Heart right ventricle (tissue), 16 donors: ENCODE measurements at places on chromosomes 6 and 20. TPM values are rescaled to one million over a fixed set of nuclear protein-coding genes. Genes with fewer than 3 reads are reported as not detected.

Gene NUS1
- total RNA-seq = 18.9 TPM

Gene ISM1
- total RNA-seq = 1.5 TPM

DNA sequence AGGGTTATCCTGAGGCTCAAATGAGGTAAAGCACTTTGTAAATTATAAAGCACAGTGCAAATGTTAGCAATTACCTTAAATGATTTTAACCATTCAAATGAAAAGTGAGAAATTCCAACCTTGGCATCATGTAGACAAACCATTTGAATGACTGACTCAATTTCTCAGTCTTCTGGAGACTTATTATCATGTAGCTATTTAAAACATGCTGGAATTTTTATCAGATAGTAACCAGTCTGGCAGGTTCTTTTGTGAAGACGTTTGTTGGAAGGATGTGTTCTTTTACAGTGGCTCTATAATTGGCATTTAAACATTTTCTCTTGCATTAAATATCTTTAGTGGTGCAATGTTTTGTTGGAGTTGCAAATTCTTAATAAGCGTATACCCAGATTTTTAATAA lies 386.6 kb downstream of the NKAIN2 start:
- no peak for DNase-seq

- no peak for DNase-seq
Measured at GRCh38 chr6:70175770-70176169, 127.1 kb downstream of the COL9A1 start.

Gene COL9A1
- total RNA-seq = 5.2 TPM

Gene C20orf141
- total RNA-seq = not detected

Gene IMPG1
- not detected for total RNA-seq

DNA sequence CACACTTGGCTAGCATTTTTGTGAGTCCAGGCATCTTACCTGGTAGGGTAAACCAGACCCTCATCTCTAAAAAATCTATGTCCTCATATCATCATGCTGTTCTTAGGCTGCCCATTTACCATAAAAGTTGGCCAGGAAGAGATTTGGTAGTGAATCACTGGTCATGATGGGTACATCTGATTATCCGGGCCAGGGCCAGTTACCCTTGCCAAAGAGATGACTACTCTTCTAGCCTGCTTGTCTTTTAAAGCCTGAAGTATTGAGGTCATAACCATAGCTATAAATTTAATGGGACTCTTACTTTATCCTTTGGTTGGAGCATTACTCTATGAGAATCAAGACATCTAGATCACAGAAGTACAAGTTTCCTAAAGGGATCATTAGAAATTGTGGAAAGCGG lies 276.8 kb downstream of the TENT5A start:
- DNase-seq = no peak

DNA sequence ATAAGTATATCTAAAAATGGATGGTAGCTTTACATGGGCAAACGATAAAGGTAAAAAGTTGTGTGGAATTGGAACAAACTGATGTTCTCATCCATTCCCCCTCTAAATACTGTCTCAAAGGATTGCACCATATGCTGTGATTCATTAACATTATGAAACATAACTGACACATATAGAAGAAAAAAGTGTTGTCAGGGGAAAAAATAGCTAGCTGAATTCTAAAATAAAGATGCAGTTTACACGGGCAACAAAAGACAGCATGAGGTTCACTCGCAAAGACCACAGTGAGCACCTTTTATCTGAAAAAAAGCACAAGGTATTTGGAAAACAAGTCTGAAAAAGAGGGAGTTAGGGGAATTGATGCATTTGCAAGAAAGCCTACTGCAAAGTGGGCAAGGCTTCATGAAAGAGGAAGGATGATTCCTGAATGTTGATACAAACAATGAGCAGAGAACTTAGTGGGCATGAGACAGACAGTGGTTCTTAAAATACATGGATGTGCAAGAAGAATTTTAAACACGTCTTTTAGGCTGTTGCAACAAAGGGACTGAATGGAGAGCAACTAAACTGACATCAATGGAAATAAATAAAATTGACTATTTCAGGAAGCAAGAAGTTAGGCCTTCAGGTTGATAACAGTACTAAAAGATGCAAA lies 280.9 kb downstream of the KIF16B start:
- no peak for DNase-seq

GRCh38 chr6:122740091-122740490 lies 39.4 kb upstream of the FABP7 start:
- DNase-seq = no peak

DNA sequence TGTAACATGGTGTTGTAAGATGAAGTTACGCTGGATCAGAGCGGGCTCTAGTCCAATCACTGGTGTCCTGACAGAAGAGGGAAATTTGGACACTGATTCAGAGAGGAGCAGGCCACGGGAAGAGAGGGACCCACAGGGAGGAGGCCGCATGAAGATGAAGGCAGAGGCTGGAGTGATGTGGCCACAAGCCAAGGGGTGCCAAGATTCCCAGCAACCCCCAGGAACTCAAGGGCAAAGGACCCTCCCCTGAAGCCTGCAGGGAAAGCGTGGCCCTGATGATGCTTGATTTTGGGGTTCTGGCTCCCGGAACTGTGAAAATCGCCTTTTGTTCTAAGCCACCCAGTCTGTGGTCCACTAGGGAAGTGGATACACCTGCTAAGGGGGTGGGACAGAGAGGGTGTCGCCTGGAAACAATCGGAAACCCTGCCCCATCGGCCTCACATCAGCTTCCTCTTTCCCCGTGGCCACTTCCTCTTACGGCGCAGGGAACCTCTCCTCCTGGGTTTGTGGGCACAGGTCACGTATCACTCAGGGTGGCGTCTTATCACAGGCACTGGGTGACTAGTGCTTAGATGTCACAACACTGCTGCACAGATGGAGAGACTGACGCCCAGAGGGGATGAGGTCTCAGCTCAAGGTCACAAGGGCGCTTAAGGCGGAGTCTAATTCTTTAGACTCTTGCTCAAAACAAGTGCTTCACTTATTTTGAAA lies 58.0 kb downstream of the SULF2 start:
- peak; percentile 41 for DNase-seq

Gene TRAPPC3L
- total RNA-seq = 0.26 TPM

Gene ZBTB9
- total RNA-seq = 5.4 TPM

- peak; percentile 67 for DNase-seq
Measured at GRCh38 chr6:39882531-39882899, 51.7 kb downstream of the MOCS1 start.

DNA sequence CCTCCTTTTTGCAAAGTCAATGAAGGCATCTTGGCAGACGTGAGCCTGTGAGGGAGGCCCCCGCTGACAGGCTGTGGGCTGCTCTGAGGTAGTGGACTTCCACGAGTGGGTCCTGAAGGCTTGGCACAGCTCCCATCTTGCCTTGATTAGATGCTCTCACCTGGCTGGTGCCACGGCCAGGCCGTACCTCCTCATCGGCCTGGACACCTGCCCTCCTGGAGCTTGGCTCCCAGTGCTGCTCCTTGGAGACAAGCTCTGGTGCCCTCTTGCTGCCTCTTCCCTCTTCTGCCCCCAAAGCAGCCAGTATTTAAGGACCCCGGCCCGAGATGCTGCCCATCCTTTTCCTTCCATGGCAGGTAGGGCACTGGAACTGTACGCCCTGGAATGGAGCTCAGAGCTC lies 93.5 kb downstream of the ERMARD start:
- no peak for DNase-seq

DNA sequence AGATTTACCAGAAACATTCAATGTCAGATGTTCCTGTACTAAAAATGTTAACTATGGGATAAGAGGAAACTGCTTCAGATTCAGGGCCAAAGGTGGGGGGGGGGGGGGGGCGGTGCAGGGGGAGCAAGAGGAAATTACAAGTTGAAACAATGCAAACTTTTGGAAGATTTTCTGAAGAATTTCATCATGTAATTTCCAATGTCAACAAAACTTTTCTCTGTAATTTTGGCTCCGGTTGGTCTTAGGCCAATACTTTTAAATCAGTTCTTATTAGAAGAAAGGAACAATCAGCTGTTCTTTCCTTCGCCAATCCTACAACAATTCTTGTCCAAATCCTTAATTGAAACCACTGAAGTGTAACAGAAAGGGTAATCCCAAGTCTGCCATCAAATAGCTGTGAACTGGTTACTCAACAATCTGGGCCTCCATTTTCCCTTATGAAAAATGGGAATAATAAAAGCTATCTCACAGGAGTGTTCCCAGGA lies 13.1 kb downstream of the UQCC1 start:
- DNase-seq = no peak

GRCh38 chr20:15922556-15922955 lies 650.7 kb downstream of the KIF16B start:
- no peak for DNase-seq

GRCh38 chr20:64100946-64101688 lies 6.2 kb downstream of the NPBWR2 start:
- no peak for DNase-seq

GRCh38 chr6:16097382-16098171 lies 31.3 kb upstream of the MYLIP start:
- no peak for DNase-seq

GRCh38 chr6:170075659-170076223 lies 215.1 kb downstream of the DLL1 start:
- DNase-seq = no peak

DNA sequence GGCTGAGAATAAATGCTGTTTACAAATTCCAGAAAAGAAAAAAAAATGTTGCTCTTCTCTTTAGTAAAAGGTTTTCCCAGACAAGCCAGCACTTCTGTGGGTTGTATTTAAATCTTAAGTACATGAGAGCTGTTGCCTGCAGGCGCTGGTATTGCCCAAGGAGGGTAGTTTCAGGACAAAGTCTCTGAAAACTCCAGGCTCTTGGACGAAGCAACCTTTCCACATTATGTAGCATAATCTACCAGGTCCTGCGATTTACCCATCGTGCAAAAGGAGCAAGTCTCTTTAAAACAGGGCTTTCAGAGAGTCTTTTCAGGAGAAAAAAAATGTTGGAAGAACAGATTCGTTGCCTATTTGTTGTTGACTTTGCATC lies 65.6 kb downstream of the PLG start:
- no peak for DNase-seq

Gene HLA-DQA2
- 2.0 TPM for total RNA-seq

Gene SLC17A2
- total RNA-seq = not detected

DNA sequence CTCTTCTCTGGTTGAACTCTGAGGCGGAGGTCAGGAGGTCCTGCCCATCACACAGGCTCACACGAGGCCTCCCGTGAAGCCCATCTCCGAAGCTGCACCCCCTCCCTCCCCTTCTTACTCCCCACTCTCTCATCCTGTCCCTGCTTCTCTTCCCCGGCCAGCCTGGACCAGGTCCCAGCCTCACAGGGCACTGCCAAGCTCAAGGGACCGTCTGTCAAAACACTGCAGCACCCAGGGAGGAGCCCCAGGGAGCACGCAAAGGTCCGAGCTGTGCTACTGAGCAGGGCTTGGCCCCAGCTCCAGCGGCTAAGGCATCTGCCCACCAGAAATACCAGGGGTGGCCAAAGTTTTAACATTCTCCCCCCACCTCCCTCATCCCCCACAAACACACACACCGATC lies 70.0 kb downstream of the PSMG4 start:
- DNase-seq = peak; percentile 52

DNA sequence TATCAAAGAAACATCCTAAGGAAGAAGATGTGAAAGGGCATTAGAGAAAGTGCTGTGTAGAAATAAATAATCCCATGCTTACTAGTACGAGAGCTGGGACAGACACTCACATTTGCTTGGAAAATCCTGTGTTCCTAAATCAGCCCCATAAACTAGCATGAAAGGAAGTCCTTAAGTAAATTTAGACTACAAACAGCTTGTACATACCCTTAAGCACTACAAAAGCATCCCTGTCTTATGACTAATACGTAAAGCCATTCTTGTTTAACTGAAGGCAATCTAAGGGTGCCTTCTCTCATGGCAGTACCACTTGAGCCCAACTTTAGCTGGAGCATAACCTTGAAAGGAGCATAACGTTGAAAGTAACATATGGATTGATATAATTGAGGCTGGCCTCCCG lies 15.4 kb upstream of the FOXQ1 start:
- no peak for DNase-seq

DNA sequence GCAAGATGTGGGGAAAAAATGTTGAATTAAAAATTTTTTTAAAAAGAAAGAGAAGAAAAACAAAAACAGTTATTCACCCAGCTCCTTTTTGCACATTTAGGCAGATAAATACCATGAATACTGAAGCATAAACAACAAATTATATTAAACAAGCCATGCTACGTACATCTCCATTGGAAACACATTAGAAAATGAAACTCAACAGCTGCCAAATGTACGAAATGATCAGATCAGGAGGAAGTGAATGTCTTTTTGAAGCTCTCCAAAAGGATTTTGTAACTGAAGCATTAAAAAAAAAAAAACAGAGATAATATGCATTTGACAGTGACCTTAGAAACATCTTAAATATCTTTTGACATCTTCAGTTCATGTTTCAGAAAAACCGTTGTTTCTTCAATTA lies 56.7 kb downstream of the CD83 start:
- DNase-seq = no peak

GRCh38 chr6:26260725-26261490 lies 104.1 kb upstream of the BTN3A2 start:
- DNase-seq = no peak

GRCh38 chr6:108157981-108158525 lies 7.8 kb upstream of the NR2E1 start:
- DNase-seq = no peak

Gene RAD21L1
- total RNA-seq = not detected

Gene KCNK17
- not detected for total RNA-seq

Gene PTK6
- total RNA-seq = not detected

- no peak for DNase-seq
Measured at GRCh38 chr20:25078662-25079061, 3.3 kb downstream of the VSX1 start.

DNA sequence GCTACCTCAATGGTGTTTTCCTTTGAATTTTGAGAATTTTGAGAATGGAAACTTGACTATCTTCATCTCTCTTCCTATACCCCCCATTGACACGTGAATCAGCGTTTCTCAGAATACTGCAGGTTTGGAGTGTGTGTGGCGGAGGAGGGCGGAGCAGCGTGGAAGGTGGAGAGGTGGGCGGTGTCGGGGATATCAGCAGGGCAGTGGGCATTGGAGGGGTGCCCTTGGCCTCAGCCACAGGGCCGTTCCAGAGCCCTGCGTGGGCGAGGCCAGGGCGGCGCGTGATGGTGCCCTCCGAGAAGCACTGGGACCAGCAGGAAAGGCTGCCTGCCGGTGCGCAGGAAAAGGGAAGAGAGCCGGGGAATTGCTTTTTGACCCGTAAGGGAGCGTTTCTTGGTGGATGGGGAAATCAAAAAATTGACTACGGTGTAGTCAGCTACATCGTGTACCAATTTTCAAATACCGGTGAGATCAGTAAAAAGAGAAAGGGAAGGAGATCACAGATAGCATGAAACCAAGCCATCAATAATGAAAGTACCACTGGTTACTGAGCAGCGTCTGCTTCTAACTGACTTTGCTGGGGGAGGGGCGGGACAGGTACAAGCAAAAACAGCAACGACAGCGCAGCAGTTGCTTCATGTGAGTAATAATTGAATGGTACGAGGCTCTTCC lies 82.7 kb upstream of the DUSP22 start:
- no peak for DNase-seq

GRCh38 chr6:45998524-45998923 lies 17.1 kb downstream of the CLIC5 start:
- DNase-seq = no peak

- DNase-seq = no peak
Measured at GRCh38 chr6:15472621-15473020, 190.2 kb downstream of the DTNBP1 start.

- DNase-seq = peak; percentile 48
Measured at GRCh38 chr20:2142649-2143048, 41.0 kb downstream of the STK35 start.

Gene TBC1D22B
- 7.6 TPM for total RNA-seq

Gene LCA5
- 2.3 TPM for total RNA-seq

Gene C6orf15
- not detected for total RNA-seq
